ENCODE measurements at places on chromosomes 11 and 22.

DNA sequence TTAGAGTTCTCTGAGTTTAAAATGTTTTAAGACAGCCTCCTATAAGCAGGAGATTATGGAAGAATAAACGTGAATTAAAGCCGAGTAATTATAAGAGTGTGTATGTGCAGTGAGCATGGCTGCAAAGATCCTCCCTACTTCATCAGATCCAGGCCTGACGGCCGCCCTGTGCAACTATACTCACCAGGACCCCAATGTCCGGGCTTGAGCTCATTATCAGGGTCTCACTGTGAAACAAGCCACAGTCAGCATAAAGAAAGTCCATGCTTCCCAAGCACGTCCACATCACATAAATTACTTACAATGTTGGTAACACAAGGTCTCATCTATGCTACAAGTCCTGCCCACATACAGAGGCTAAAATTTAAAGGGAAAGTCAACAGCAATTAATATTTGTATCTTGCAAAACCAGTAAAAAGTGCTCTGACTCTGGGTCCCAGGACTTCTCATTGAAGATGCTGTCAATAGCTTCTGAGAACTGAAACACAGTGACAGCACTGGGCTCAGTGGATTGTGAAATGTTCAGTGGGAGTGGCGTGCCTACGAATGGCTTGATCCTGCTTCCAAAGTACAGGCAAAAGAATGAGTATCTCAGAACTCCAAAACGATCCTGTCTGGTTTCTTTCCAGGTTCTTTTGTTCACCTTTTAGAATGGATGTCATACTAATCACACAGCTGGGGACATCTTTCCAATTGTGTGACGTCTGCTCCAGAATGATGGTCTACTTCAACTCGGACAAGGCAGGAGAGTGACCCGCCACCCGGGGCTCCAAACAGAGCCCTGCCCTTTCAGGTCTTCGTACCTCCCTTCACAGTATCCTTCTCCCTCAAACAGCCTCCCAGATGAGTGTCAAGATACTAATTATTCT, 72.1 kb upstream of the ARFGAP3 start:
- no peak for DNase-seq

- DNase-seq, result peak; percentile 2
These were observed 56.4 kb downstream of the SMIM38 start for GRCh38 chr11:69211920-69212797.

DNA sequence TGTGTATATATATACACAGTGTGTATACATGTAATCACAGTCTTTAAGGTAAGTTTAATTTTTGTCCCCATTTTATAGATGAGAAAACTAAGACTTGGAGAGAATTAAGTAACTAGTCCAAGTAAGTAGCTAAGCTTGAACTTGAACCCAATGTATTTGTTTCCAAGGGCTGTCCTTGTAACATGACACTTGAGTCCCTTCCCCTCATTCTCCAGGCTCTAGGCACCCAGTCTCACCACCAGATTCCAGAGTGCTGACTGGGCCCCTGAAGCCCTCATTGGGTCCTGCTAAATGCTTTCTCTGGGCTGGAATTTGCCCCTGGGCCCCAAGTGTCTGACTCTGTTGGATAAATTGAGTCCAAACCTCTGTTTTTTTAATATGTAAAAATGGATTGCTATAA, 45.5 kb downstream of the ADM start:
- no peak for DNase-seq

GRCh38 chr11:129951201-129951865, 51.3 kb downstream of the PRDM10 start:
- no peak for DNase-seq

DNA sequence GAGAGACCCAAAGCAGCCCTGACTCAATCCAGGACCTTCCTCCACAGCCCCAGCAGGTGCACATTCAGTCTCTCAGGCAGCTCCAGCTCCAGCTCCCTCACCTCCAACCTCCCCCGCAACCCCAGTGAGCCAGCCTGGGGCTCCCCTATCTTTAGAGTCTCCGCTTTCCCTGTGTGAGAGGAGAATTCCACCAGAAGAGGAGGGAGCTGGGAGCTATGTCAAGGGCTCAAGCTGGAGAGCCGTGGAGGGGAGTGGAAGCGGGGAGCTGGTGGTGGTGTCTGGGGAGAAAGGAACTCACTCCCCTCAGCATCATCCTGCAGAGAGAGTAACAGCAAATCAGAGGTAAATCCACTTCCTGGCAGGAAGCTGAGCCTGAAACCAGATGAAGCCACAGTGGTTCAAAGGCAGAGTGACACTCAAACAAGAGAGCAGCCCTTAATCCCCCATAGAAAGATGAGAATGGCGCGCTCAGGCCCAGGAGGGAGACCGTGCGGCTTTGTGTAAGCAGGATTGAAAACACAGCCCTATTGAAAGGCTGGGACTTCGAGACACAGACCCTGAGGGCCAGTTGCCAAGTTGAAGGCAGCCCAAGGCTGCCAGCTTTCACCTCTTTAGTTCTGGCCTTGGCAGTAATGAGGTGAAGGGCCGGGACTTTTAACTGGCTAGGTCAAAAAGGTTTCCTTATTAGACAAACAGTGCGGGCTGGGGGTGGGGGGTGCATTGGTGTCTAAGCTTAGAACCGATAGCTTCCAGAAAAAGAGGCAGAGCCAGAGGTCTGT, 21.4 kb upstream of the CDON start:
- DNase-seq, result no peak

GRCh38 chr11:1202776-1203504, 19.9 kb upstream of the MUC5B start:
- DNase-seq, result peak; percentile 28

DNA sequence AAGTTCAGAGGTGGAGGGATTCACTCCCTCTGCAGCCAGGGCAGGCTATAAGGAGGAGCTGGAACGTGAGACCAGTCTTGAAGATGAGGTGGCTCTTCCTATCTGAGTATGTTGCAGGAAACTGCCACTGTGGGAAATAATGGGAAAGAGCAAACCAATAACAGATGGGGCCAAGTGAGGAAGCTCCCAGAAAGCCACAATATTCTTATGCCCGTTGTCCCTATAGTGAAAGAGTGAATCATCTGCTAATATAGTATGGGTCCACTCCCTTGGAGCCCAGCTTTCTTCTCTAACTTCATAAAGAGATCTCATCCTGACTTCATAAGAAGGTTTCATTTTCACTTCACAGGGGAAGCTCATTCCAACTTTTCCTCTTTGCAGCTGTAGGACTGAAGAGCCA, 206.4 kb downstream of the BLID start:
- DNase-seq, result no peak

DNA sequence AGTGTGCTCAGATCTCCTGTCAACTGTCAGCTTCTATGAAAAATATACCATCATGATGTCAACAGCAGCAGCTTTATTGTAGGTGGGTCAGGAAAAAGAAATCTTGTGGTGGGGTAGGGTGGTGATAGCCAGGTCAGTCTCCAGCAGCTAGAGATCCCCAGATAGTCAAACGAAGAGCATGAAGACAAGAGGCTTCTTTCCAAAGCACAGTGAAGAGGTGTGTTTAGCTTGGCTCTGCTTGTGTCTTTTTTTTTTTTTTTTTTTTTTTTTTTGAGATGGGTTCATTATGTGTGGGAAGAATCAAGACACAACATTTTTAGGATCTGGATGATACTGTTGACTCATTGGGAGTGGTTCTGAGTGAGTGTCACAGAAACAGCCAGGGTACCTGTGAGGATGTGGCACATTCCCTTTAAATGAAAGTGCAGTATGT, 1075.5 kb downstream of the NTM start:
- no peak for DNase-seq

- peak; percentile 90 for DNase-seq
These were observed 131.9 kb downstream of the ADAMTS15 start for GRCh38 chr11:130580372-130580771.

DNA sequence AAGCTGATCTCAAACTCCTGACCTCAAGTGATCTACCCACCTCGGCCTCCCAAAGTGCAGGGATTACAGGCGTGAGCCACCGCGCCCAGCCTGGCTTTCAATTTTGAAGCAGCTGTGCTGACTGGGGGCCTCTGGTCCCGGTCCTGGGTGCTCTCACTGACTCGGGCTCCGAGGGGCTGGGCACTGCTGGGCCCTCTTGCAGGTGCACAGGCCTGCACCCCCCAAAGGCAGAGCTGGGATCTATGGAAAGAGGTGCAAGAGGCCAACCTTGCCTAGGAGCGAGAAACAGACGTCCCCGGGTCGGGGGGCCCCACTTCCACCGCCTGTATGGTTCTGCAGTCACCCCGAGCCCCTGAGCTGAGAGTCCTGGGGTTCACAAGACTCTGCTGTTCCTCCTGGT, 33.2 kb downstream of the KIAA0930 start:
- no peak for DNase-seq

- DNase-seq, result no peak
These were observed 78.7 kb upstream of the MYOD1 start for GRCh38 chr11:17640493-17641164.

DNA sequence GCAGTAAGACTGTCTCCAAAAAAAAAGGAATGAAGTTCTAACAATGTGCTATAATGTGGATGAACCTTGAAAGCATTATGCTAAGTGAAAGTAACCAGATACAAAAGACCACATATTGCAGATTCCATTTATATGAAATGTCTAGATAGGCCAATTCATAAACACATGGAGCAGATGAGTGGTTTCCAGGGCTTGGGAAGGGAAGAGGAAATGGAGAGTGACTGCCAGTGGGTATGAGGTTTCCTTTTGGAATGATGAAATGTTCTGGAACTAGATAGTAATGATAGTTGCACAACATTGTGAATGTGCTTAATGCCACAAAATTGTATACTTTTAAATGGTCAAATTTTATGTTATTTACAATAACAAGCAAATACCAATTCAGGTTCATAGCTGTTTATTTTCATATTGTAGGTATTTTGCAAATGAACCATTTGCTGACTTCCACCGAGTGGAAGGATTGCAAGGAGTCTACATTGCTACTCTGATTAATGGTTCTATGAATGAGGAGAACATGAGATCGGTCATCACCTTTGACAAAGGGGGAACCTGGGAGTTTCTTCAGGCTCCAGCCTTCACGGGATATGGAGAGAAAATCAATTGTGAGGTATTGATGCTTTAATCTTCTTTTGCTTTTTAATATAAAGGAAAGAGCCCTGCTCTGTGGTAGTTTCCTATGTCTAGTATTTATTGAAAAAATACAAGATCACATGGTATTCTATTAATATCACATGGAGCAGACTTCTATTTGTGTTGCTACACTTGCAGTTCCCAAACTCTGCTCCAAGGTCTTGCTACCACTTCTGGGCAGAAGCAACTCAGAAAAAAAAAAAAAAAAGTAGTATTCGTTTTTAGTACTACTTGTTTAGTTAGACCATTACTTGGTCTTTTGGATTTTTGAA, 67.7 kb upstream of the SORL1-AS1 start:
- DNase-seq, result no peak

DNA sequence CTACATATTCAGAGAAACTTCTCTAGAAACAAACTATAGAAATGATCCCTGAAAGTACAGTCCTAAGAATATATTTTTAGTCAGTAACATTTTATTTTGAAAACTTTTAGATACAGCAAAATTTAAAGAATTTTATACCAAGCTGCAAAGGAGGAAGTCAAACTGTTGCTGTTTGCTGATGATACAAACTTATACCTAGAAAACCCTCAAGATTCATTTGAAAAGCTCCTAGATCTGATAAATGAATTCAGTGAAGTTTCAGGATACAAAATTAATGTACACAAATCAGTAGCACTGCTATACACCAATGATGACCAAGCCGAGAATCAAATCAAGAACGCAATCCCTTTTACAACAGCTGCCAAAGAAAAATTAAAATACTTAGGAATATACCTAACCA, 10.1 kb downstream of the ZBTB44 start:
- DNase-seq, result no peak

DNA sequence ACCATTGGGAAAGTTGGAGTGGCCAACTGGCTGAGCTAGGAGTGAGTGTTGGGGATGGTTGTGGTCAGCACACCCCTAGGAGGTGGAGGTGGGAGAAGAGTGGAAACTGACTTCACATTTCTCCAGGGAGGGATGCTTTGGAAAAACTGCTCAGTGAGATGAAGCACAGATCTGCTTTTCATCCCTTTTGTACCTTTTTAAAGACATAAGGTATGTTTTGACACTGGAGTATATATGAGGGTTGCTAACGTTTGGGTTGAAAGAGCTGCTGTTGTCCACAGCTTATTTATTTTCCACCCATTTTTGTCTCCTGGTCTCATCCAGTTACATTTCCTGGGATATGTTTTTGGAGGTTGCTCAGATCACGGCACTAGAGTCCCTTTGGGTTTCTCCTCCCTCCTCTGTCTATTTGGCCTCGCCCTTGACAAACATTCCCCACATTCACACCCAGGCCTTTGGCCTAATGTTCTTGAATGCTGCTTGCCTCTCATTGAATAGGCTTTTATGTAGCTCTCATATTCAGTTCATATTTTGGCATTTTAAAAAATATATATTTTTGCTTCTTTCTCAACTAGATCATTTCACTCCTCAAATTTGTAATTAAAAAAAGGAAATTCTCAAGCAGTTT, 8.3 kb downstream of the SREBF2 start:
- DNase-seq, result no peak

- DNase-seq, result peak; percentile 20
These were observed at the start of gene BARX2 for GRCh38 chr11:129375751-129376657. BARX2 (plus strand) TSS chr11:129375848; CDS start chr11:129376036, 188 bp downstream.

DNA sequence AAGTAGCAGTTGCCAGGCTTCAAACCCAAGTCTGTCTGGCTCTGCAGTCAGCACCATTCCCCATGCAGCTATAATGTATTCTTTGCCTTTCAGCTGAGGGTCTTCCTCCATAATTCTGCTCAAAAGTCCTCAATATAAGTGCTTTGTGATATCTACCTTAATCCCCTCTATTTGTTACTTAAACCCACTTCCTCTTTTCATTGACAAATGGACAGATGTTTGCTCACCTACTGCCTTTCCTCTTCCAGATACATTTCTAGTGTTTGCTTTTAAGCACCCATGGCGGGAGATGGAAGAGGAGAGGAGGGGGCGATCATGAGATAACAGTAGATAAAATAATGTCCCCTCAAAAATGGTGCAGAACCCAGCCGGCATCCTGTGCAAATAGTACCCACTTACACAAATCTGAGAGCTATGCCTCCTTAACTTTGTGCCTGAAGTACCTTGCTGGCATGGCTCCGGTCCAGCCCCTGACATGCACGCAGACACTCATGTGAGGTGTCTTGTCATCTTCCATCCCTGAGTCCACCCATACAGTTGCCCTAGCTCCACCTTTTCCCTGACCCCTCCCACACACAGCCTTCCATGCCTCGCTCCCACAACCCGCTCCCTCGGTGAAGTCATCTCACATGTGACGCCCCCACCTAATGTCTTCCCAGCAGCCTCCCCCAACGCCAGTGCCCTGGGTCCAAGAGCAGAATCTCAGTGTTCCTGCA, 109.6 kb downstream of the TRIM29 start:
- DNase-seq, result no peak

- no peak for DNase-seq
These were observed 50.0 kb upstream of the POU2AF1 start for GRCh38 chr11:111429066-111429506.
